Stimulated activated CD4-positive, alpha-beta T cell treated with anti-CD3 and anti-CD28 coated beads, Interleukin-15, amount 100 ng/mL, for 1 hour (primary cell): ENCODE measurements at places on chromosomes 12 and 14.
A peak's percentile ranks its signal among the peaks of the same experiment; 100 is the strongest.

GRCh38 chr12:105272152-105272551 lies 36.2 kb upstream of the APPL2 start:
- DNase-seq, result no peak

DNA sequence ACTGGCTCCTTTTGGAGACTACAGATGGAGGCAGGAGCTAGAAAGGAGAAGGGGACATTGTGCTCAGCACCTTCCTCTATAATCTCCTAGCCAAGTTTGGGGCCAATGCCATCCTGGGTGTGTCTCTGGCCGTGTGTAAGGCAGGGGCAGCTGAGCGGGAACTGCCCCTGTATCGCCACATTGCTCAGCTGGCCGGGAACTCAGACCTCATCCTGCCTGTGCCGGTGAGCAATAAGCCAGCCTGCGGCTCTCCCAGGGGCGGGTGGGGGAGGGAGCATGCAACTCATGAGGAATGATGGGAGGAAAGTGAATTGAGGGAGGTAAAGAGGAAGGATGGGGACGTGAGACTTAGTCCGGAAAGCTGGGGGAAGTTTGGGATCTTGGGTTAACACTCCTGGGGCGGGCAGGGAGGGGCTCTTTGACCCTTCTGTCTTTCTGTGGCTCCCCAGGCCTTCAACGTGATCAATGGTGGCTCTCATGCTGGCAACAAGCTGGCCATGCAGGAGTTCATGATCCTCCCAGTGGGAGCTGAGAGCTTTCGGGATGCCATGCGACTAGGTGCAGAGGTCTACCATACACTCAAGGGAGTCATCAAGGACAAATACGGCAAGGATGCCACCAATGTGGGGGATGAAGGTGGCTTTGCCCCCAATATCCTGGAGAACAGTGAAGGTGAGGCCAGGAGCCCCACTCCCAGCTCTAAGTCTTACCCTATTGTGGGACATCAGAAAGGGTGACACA lies 3.3 kb downstream of the ENO2 start:
- no peak for DNase-seq

- DNase-seq, result no peak
Measured at GRCh38 chr12:80041692-80042091, 57.6 kb upstream of the OTOGL start.

GRCh38 chr14:26276757-26277156 lies 321.1 kb downstream of the NOVA1 start:
- no peak for DNase-seq

DNA sequence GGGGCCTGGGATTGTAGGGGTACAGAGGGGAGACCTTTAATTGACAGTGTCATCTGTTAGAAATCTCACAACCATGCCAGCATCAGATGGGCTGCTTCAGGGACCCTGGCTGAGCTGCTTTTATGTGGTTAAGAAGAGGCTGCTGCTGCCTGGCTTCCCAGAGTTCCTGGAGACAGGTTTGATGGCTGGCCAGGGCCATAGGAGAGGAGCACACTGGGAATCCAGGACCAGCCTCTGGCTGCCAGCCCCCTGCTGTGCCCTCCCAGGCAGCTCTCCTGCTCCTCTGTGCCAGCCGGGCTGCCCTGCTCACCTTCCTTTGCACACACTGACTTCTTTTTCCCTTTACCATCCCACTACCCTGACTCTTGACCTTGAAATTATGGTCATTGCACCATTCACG lies 507 bp upstream of the KRT73 start:
- no peak for DNase-seq

GRCh38 chr14:65864549-65864948 lies 452.0 kb downstream of the FUT8 start:
- DNase-seq, result no peak

- DNase-seq, result no peak
Measured at GRCh38 chr12:127178463-127178862, 1088.5 kb upstream of the TMEM132C start.

GRCh38 chr12:22787557-22787956 lies 162.6 kb downstream of the ETNK1 start:
- no peak for DNase-seq

- DNase-seq, result no peak
Measured at GRCh38 chr12:99257672-99258071, 389.9 kb upstream of the GARIN6 start.

DNA sequence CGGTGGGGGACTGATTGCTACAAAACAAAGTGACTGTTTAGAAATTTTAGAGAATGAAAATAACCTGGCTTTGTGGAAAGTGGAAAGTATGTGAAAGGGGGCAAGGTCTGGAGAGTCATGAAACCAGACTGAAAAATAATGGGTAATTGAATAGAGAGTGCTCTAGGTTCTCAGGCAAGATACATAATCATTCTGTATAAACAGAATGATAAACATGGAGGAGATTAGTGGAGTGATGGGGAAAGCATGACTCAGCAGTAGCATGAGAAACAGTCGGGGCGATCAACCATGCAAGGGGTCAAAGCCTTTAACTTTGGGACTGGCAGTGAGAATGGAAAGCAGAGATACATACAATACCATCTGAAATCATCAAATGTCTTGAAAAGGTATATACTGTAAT lies 332.5 kb downstream of the CCER1 start:
- no peak for DNase-seq

DNA sequence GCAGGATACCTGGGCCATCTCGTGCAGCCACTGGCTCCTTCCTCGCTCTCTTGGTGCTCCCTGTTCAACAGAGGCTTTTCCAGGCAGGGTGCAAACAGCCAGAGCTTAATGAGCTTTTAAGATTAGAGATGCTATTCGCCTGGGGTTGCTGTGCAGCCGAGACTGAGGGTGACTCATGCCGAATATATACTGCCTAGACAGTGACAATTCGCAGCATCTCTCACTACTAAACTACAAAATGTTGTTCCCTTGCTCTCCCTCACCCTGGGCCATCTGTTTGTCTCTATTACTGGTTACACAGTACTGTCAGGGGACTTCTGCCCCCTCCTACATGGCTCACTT lies 26.0 kb upstream of the TESC start:
- DNase-seq, result no peak

DNA sequence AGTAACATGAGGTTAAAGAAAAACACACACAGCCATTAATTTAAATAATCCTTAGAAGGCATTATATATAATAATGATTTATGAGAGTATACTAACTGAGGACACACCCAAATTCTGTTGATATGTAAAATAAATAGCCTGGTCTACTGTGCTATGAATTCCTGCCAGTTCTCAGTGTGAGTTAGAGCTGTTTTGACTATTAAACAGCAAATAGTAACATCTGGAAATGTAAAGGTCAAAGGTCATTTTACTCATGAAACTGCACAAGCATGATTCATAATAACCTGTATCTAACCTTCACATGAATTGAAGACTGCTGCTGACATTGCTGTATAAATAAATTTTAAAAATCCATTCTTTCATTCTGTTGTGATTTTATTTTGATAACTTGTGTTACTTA lies 966.7 kb downstream of the SLC6A15 start:
- DNase-seq, result no peak

- DNase-seq, result no peak
Measured at GRCh38 chr12:91222746-91223145, 40.1 kb upstream of the DCN start.

- DNase-seq, result no peak
Measured at GRCh38 chr12:77578466-77579220, 252.1 kb upstream of the NAV3 start.

- no peak for DNase-seq
Measured at GRCh38 chr14:60652674-60653651, 3.7 kb upstream of the SIX1 start.

GRCh38 chr14:47332939-47333338 lies 342.5 kb downstream of the MDGA2 start:
- no peak for DNase-seq

DNA sequence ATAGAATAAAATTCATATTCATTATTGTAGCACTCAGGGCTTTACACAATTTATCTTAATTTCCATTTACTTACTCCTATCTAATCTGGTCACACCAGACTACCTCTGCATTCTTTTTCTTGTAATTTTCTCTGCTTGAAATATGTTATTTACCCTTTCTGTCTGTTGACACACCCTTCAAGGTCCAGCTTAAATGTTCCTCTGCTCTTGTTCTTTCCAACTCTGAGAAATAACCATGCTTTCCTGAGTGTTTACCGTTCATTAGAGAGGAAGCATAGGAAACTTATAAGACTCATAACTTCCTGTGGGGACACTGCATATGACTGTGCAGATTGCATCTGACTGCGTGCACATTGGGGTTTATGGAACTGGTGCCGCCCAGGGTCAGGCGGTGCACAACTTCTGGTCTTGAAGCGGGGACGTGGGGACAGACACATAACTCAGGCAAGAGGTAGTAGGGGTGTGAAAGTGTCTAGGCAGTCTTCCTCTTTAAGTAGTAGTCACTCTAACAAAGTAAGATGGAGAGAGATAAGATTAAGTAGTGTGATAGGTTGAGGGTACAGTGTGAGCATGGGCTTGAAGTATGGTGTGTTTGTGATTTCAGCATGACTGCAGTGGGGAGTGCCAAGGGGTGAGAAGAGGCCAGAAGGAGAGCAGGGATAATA lies 42.6 kb upstream of the FOXJ2 start:
- DNase-seq, result peak; percentile 7

DNA sequence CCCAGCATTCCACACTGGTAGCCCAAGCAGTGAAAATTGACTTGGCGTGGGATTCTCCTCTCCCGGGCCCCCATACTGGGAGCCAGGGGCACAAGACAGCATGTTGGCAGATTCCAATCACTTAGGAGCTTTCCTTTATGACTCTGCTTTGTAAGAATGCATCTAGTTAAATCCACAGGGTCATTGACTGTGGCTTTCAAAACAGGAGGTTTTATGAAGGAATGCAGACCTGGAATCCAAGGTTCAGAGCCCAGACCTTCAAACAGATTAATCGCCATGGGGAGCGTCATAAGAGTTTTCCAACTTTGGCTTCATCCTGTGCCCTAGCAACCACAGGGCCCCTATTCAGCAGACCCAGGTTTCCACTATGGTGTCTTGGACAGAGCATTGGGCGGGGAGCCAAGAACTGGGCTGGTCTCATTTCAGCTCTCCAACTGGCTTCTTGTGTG lies 76.4 kb upstream of the RMST start:
- no peak for DNase-seq

DNA sequence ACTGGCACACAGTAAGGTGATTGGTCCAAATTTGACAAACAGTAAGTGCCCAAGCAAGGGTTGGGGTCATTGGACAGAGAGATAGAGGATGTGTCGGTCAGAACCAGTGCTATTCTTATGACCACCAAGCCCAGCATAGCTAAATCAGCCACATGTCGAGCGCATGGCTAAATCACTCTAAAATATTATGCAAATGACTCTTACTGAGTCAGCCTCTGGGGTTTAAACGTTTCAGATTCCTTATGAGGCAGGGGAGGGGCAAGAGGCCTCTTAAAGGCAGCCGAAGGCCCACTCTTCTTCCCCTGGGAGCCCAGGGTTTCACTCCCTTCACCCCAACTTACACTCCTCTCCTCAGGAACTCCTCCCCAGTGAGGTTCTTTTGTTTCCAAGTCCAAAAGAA lies 603 bp upstream of the ENDOU start:
- DNase-seq, result no peak

DNA sequence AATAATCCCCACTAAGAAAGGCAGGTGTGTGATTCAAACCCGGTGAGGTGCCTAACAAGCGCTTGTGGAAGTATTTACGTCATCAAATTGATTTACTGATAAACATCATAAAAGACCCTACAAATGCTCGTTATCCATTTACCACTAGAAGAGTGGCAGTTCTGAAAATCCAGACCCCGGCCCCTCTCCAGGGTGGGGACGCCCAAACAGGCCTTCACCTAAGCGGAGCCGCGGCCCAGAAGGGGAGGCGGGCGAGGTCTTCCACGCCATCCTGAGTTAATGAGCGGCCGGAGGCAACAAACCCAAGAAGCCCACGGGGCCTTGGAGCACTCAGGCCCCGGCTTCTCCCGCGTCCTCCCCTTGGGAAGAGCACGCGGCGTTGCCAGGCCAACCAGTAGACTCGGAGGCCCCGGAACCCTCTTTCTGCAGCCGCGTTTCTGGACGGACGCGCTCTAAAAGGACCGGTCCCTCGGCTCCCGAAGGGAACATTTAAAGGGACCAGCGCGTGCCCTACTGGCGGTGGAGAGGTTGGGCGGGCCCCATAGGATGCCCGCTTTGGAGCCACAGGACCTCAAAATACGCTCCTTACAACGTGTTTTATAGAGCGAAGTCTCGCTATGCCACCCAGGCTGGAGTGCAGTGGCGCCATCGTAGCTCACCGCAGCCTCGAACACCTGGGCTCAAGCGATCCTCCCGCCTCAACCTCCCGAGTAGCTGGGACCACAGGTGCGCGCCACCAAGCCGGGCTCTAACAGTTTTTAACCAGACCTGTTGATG lies 3.5 kb downstream of the PTPN21 start:
- no peak for DNase-seq

DNA sequence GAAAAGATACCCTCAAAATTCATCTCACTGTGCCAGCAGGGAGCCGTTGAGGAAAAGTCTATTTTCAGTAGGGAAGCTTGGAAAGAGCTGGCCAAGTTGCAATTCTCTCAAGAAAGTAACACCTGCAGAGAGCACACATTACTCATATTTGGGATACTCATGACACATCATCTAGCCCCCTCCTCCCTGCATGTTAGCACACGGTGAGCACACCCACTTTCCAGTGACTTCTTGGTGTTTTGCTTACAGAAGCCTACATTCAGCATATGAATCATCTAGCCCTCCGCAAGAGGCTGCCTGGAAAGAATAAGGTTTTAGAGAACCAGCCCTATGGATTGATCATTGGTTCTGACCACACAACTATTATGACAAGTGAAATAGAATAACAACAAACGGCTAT lies 124.5 kb downstream of the PTPRO start:
- no peak for DNase-seq

- no peak for DNase-seq
Measured at GRCh38 chr12:51631591-51631990, 40.6 kb downstream of the SCN8A start.

DNA sequence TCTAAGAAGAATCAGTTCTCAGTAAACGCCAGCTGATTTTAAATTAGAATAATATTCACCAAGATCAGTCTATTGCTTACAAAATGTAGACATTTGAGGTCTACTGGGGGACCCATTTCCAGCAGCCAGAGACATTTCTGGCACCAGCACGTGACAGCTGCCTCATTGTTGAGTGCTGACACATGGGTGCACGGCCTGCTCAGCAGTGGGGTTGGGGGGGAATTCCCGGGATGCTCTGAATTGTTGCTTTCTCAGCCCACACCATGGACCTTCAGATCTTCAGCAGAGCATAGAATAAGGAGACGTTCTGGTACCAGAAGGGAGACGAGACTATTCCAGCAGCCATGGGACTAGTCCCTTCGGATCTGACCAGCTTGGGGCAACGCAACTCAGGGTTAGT lies 18.3 kb downstream of the PLEKHG7 start:
- no peak for DNase-seq
